ENCODE measurements at places on chromosomes 13 and 19. TPM values are rescaled to one million over a fixed set of nuclear protein-coding genes. Genes with fewer than 3 reads are reported as not detected.

GRCh38 chr19:43782311-43782660 is 1.5 kb upstream of the KCNN4 start:
- DNase-seq = no peak

- DNase-seq = no peak
Observed at GRCh38 chr19:41426116-41426841, 895 bp downstream of the B3GNT8 start.

GRCh38 chr13:104577071-104577815 is 1511.0 kb upstream of the SLC10A2 start:
- DNase-seq = no peak

GRCh38 chr19:41263042-41263849 is 926 bp upstream of the HNRNPUL1 start:
- DNase-seq = peak; percentile 69

GRCh38 chr13:78326633-78327032 is 276.7 kb downstream of the POU4F1 start:
- DNase-seq = no peak

DNA sequence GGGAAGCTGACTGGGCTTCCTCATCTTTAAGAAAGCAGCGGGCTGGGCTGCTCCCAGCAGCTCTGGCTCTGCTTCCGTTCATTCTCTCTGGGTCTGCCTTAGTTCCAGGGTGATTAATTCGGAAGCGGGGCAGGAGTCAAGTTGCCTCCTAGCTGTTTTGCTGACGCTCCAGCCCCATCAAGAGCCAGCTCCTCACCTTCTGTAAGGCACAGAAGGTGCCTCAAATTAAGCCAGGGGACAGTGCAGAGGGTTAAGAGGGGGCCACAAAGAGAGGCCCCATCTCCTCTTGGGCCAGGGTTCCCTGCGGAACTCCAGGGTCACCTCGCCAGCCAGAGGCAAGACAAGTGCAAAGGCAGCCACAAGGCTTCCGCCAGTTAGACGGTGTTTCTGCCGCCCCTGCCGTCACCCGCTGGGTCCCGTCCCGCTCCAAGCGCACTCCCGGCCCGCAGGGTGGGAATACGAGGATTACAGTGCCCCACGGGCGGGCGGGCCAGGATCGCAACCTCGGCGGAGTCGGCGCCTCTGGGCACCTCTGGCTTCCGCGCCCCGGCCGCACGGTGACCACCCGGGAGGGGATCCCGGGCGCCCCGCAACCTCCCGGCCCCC is 508 bp downstream of the SLC15A1 start:
- peak; percentile 70 for DNase-seq

DNA sequence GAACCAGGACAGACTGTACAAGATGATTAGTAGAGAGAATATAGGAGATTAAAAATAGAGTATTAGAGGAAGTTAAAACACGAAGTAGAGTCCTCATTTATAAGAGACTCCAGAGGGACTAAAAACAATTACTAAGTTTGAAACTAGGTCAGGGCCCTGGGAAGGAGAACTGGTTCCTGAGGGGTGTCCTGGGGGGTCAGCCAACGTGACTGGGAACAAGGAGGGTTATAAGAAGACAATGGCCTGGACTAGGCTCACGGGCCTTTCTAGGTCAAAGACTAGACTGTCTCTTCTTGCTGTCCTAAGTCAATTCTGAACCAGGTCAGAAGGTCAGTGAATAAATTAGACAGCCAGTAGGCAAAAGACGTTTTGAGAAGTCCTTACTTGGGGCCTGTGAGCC is 165.3 kb downstream of the IER2 start:
- DNase-seq = no peak

DNA sequence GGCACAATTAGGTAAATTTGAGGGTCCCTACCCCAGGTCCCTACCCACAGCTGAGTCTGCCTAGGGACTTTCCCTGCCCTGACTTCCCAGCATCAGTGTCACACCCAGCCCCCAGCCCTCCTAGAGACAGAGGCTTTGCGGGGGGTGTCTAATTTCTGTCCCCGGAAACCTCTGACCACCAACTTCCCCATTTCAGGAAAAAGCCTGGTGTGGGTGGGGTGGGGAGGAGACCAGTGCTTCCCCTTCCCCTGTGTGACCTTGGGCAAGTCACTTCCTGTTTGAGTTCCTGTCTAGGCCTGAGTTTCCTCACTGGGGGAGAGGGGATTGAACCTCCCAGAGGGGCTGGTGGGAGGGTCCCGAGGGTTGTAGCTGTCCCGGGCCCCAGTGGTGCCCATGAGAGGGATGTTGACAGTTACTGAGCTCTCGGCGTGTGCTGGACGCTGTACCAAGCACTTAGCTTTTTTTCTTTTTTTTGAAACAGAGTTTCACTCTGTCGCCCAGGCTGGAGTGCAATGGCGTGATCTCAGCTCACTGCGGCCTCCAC is 7.9 kb downstream of the VASP start:
- DNase-seq = no peak

- DNase-seq = peak; percentile 23
Observed at GRCh38 chr13:113551081-113552000, 33.2 kb upstream of the TFDP1 start.

GRCh38 chr13:27476943-27477703 is 26.8 kb upstream of the MTIF3 start:
- no peak for DNase-seq

ZNF850 gene
- total RNA-seq = 21.2 TPM

ZNF493 gene
- 32.2 TPM for total RNA-seq

RAB20 gene
- 24.7 TPM for total RNA-seq

Data from H1 (cell line).